ENCODE measurements at places on chromosomes 5 and 9.

GRCh38 chr5:38681966-38682365, 125.5 kb upstream of the LIFR start:
- DNase-seq: no peak

DNA sequence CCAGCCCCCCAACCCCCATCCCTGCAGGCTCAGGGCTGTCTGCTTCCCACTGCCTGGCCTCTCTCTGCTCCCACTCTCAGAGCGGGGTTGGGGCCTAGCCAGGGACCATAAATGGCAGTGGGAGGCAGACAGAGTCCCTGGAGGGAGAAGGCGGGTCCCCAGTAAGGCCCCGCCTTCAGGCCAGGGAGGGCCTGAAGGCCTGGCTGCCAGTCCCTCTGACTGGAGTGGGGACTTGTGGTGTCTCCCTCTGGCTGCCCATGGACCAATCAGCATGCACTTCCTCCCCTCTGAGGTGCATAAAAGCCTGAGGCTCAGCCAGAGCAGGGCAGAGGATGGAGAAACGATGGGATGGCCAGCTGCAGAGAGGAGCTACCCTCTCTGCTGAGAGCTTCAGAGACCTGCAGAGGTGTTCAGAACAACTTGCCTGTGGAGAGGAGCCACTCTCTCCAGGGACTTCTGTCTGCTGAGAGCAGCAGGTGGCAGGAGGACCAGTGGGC, 2.7 kb upstream of the BTNL9 start:
- DNase-seq: no peak

DNA sequence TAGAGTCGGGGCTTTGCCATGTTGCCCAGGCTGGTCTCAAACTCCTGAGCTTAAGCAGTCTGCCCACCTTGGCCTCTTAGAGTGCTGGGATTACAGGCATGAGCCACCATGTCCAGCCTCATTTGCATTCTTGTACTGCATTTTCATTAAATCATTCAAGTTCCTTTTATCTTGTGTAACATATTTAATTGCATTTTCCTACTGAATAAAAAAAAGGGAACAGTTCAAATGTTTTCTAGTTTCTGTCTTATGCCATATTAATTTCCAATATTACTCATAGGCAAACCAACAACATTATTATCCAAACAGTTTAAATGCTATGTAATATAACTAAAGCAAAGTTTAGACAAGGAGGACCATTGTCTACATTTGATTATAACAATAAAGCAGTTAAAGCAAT, 6.1 kb downstream of the SLC31A1 start:
- no peak for DNase-seq

DNA sequence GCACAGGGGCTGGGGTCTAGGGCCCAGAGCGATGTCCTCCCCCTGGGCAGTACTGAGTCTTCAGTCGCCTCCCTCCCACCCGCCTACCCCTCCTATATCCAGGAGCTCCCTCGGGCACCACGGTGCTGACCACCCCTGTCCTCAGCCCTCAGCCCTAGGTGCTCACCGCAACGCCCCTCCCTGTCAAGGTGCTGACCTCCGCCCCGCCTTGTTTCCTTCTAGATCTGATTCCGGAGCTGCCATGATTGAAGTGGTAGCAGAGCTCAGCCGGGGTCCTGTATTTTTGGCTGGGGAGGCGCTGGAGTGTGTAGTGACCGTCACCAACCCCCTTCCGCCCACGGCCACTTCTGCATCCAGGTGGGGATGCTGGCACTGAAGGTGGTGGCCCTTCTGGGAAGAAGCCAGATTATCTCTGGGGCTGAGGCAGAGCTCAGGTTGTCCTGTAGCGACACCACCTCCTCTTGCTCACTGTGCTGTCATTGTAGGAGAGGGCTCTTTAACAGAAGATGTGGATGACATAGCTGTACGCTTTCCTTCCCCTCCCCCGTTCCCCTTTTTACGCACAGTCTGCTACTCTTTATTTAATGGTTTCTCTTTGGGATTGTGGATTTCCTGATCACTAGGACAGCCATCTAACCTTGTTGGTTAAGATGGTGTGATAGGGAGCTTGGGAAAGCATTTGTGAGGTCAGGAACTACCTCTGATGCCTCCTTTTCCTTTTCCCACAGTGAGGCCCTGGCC, 598 bp downstream of the RGP1 start:
- DNase-seq: no peak

DNA sequence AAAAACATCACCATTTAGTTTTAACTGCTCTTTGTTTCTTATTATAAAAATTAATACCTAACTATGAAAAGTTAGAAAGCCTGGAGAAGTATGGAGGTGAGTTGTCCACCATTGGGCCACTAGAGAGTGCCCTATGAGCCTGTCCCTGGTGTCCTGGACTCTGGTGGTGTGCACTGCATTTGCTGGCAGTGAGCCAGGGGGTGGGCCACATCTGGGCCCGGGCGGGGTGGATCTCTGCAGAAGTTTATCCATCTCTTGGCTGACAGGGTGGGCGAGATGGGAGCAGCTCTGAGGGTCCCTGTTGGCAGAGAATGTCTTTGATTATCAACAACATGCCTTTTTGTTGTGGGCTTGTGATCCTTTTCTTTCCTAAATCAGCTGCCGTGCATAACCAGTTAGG, 8.2 kb downstream of the TENT4A start:
- DNase-seq: no peak

DNA sequence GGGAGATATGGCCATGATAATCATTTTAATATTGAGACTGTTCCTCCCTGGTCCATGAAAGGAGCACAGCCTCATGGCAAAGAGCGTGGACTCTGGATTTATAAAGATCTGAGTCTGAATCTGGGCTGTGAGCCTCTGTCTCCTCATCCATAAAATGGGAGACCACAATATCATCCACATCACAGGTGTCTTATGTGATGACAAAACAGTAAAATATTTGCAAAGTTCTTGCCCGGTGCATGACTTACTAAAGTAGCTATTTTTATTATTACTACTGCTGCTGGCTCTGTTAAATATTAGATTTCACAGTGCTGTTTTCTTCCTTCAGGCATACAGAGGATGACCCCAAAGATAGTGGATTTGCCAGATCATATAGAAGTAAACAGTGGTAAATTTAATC, 74.1 kb downstream of the TEK start:
- no peak for DNase-seq

- DNase-seq: no peak
Observed at GRCh38 chr5:66529182-66529581, 67.0 kb upstream of the MAST4 start.

- DNase-seq: no peak
Observed at GRCh38 chr9:72151104-72151503, 1.9 kb downstream of the GDA start.

DNA sequence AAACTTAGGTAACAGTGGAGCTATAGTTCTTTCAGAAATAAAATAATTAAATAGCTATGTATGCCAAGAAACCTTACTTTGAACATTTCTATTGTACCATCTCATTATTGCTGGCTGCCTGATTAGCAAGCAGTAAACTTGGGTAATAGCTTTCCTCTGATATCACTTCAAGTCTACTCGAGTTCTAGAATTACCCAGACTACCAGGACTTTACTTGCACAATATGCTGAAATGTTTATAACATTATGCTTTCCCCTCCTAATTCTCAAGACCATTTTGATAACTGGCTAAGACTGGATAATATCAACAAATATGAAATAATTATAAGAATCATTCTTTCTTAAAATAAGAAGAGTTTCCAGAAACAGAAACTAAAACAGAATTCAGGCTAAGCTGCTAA, 512.6 kb downstream of the RAB3C start:
- DNase-seq: no peak

DNA sequence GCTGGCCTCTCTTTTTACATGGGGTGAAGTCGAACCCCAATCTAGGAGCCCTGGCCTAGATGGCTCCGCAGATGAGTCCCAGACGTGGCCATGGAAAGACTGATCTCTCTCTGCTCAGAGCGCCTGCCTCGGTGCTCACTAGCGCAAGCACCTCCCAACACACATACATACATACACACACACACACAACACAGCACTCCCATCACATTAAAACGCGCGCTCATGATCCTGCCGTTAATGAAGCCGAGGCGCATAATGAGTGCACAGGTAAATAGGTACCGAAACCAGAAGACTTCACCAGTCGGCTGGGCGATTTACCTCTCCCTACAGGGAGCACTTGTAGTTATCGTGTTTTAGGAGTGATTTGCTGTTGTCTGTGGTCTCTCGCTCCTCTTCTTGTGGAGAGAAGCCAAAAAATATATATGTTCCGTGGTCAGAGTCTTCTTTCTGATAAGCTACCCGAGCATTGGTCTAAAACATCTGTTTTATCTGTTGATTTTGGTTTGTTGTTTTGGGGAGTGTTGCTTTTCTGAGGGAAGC, 207.7 kb downstream of the MEF2C start:
- no peak for DNase-seq

DNA sequence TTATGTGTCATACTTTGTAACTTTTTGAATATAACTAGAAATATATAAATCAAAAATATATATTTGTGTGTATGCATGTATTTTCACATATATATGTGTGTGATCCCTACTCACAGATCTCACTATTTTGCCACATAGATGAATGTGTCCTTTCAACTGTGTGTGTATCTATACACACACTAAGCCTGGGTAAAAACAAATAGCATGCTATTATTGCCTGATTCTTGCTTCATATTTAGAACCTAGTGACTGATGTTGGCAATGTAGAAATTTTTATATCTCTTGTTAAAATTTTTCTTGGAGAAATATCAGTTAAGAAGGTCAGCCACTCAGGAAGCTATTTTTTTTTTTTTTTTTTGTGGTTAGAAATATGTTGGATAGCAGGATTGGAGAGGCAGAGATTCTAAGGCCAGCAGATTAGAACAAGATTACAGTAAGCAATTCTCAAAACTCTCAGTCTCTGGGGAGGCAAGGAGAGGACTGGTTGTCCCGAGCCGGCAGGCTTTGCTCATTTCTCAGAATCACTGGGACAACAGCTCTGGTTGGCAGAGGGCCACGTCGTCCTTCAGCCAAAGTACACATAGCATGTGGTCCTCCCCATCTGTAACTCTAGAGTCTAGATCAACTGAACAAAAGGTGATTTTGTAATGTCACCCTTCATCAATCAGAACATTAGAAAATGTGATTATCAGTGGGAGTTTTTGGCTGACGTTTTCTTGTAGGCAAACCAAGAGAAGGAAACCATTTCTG, 19.7 kb downstream of the C6 start:
- DNase-seq: no peak

DNA sequence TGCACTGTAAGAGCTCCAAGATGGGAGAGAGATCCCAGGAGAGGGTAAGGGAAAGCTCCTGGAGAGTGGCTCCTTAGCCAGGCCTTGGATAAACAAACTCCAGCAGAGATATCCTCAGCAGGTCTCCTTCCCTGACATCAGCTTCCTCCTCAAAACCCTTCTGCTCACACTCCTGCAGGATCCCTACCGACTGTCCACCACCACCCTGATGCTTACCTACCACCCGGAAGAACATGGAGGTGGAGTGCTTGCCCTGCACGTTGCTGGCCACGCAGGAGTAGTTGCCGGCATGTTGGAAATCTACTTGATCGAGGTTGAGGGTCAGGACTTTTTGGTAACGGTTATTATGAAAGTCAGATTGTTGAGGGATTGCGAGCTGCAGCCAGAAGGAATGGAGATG, 9.3 kb downstream of the CSF1R start:
- DNase-seq: no peak

GRCh38 chr5:154088801-154089200, 50.0 kb downstream of the MFAP3 start:
- DNase-seq: no peak

Data from stimulated activated CD8-positive, alpha-beta memory T cell treated with anti-CD3 and anti-CD28 coated beads, Interleukin-12 subunit alpha, Interleukin-12 subunit beta, amount 100 ng/mL, for 1 hour (primary cell).